ENCODE measurements at places on chromosomes 4 and X.

- no peak for DNase-seq
Observed at GRCh38 chr4:101843054-101843453, 52.5 kb downstream of the BANK1 start.

- DNase-seq: no peak
Observed at GRCh38 chr4:71272976-71273375, 65.8 kb upstream of the SLC4A4 start.

DNA sequence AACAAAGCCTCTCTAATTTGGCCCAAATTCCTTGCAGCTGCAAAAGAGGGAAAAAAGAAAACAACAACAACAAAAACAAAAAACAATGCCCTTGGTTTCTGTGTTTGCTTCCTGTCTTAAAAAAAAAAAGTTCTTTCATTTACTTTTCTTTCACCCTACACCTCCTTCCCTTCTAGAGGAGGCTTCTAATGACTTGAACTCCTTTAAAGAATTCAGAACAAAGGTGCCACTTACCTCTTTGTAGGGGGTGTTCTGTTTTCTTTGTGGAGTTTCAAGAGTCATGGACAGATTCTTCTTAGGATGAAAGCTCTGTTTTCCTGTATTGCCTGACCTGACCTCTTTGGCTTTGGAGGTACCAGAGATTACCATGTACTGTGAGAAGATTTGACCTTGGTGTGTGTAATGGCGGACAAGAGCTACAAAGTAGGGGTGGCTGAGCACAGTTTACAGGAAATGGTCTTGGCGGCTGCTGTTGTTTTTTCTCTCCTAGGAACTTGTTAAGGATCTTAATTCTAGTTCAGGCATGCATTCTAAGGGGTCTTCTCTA is 72.4 kb upstream of the S100G start:
- DNase-seq: no peak

GRCh38 chr4:114599231-114599902 is 760 bp downstream of the UGT8 start:
- no peak for DNase-seq

Measured in HFF-Myc (cell line).